ENCODE measurements at places on chromosomes 1 and 21.

- no peak for DNase-seq
These were observed 47.7 kb upstream of the C8B start for GRCh38 chr1:57013522-57013921.

GRCh38 chr1:208928349-208929010 is 655.0 kb upstream of the CAMK1G start:
- DNase-seq, result no peak

DNA sequence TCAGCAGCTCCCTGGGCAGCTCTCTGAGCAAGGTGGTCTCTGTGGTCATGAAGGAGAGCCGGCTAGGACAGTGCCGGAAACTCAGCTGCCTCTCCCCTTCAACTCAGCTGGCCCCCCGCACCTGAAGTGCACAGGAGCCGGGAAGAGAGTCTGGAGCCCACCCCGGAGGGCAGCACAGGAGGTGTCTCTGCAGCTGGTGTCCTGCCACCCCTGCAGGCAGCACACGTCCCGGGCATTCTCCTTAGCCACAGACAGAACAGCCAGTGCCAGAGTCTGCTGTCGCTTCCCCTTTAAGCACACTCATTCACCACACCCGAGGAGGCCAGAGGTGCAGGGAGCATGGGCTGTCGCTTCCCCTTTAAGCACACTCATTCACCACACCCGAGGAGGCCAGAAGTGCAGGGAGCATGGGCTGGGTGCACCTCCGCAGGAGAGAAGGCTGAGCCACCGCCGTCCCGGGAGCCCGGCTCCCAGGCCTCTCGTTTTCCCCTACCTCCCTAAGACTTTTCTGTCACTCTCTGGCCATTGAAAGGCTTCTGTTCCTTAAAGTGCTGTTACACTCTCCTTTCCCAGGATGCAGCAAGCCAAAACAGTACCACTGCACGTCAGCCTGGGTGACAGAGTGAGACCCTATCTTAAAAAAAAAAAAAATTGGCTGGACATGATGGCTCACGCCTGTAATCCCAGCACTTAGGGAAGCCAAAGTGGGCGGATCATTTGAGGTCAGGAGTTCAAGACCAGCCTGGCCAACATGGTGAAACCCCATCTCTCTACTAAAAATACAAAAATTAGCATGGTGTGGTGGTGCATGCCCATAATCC is 16.9 kb upstream of the SAMD11 start:
- DNase-seq, result no peak

DNA sequence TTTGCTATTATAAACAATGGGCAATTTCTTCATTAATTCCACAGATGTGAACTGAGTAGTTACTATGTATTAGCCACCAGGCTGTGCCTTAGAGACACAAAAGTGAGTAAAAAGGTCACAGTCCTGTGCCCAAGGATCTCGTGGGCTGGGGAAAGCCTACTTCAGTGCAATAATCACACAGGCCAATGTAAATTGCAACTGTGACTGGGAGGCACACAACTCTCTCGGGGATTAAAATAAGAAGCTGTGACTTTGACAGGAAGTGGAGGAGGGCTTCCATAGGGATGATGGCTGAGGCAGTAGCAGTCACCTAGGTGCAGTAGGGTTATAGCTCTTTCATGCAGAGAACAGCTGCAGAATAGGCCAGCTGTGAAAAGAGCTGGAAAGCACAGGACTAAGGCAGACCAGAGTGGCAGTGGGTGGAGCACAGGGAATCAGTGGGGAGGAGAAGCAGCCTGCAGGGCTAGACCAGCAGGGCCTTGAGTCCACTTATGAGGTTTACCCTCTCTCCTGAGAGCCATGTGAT is 121.9 kb downstream of the MAB21L3 start:
- DNase-seq, result no peak

- no peak for DNase-seq
These were observed 52.5 kb upstream of the RGS2 start for GRCh38 chr1:192756314-192756713.

GRCh38 chr1:51421964-51422363 is 91.6 kb upstream of the TTC39A start:
- peak; percentile 41 for DNase-seq

- DNase-seq, result no peak
These were observed 46.4 kb upstream of the TRABD2B start for GRCh38 chr1:48043622-48044021.

GRCh38 chr1:10778640-10779039 is 17.8 kb downstream of the CASZ1 start:
- DNase-seq, result no peak

DNA sequence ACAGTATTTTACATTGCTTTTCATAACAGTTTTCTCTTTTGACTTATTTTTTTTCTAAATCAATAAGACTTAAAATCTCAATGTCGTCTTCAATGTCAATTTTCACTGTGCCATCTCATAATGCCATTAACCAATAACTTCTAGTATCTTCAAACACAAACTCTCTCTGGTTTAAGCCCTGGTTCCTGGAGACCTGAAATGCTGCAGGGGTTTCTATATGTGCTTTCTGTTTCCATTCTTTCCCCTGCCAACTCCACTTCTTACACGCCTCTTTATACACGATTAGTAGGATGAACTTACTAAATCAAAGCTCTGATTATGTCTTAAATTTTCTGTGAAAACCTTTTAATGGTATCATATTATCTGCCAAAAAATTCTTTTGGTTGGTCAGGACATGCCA is 191.4 kb downstream of the AMY1C start:
- DNase-seq, result no peak

- DNase-seq, result no peak
These were observed 34.1 kb upstream of the GPR52 start for GRCh38 chr1:174413632-174414031.

DNA sequence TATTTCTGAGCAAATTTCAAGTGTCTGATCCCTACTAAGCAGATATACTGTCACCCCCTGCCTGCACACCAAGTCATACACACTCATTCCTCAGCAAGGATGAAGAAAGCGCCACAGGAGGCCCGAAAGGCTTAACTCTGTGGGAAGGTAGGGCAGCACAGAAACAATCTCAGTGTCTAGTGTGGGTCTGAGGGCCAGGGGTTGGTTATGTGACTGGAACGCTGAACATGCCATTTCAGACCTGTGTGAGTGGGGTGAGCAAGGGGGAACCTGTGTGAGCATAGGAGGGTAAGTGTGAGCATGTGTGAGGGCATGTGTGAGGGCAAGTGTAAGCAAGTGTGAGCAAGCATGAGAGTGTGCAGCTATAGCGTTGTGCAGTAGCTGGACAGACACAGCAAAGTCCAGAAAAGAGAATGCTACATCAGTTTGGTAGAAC is 6.2 kb downstream of the ITPKB start:
- no peak for DNase-seq

- DNase-seq, result no peak
These were observed 5.9 kb upstream of the STUM start for GRCh38 chr1:226542623-226543103.

GRCh38 chr1:85397490-85398032 is 67.4 kb downstream of the DDAH1 start:
- no peak for DNase-seq

DNA sequence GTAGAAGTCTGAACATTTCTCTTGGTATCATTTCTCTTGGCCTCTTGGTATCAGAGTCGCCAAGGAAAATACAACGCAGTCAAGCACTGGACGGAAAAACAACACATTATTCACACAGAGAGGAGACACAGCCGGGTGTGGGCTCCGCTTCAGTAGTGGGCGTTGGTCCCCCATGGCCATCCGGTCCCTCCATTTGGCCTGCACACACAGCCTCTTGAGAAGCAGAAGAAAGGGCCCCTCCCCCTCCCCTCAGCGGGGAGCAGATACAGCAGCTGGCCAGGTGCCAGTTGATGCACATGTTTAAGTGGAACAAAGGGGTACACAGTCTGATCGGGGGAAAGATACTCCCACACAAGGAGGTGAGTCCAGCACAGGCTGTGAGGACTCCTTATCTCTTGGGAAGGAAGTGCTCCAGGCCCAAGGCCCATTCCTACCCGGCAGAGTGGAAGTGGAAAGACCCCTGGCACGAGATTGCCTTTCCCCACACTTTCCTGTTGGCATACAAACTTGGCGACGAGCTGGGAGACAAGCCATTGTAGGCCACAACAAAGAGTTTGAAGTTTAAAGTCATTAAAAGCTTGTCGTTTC is 311.3 kb downstream of the FAM72C start:
- DNase-seq, result no peak

DNA sequence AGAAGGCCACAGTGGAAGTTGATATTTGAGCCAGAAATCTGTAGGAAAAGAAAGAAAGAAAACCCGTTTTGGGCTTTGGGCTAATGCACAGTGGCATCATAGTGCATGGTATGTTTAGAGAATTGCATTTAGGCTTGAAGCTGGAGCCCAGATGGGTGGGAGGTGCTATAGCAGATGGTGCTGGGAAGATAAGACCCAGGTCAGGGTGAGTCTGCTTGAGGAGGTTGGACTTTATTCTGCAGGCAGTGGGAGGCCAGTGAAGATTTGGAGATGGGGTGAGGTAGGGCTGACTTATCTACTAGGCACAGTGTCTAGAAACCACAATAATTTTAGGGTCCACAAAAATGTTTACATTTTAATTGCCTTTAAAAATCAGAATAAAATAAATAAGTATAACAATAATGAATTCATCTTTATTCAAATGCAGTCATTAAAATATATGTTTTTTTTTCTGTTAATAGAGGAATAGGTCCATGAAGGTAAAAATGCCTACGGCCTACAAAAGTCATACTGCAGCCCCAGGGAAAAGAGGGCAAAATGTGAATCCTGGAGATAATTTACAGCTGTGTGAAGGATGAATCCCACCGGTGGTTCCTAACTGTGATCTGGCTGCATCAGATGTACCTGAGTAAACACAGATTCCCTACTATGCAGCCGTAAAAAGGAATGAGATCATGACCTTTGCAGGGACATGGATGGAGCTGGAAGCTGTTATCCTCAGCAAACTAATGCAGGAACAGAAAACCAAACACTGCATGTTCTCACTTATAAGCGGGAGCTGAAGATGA is 8.7 kb downstream of the DNAJC6 start:
- no peak for DNase-seq

All from AG04450 (cell line).